ENCODE measurements at places on chromosomes 5 and 9. TPM values are rescaled to one million over a fixed set of nuclear protein-coding genes. Genes with fewer than 3 reads are reported as not detected.

The RIC1 gene
- total RNA-seq, result 153 TPM

The DUSP1 gene
- total RNA-seq, result 1,004 TPM

The RMI1 gene
- total RNA-seq, result 3.9 TPM

The OCLN gene
- 0.87 TPM for total RNA-seq

The ZDHHC21 gene
- 3.7 TPM for total RNA-seq

The TSSK1B gene
- not detected for total RNA-seq

The INSYN2B gene
- total RNA-seq, result not detected

The FBN2 gene
- 0.07 TPM for total RNA-seq

The SARDH gene
- 0.39 TPM for total RNA-seq

The QRFP gene
- not detected for total RNA-seq

The OR2S2 gene
- total RNA-seq, result not detected

The LECT2 gene
- total RNA-seq, result not detected

The CCDC152 gene
- 0.13 TPM for total RNA-seq

The GFPT2 gene
- 2.1 TPM for total RNA-seq

The IQGAP2 gene
- total RNA-seq, result 1.5 TPM

The HINT2 gene
- total RNA-seq, result 23.7 TPM

The GABRA1 gene
- total RNA-seq, result not detected
